LNCaP clone FGC (cell line): ENCODE measurements at places on chromosomes 7 and 10.

DNA sequence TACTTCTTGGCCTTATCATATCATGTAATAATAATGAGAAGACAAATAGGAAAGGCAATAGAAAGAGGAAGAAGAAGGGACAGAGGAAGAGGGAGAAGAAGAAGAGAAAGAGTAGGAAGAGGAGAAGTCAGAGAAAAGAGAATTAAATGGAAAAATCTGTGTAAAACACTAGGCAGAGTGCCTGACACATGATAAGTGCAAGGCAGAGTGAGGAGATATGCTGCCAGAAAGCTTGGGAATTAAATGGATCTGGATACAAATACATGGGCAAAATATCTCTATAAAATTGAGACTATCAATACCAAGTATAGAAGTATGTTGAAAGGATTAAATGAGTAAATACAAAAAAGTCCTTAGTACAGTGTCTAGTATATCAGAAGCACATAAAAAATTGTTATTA lies 124.8 kb downstream of the CACNA2D1 start:
- no peak for DNase-seq

DNA sequence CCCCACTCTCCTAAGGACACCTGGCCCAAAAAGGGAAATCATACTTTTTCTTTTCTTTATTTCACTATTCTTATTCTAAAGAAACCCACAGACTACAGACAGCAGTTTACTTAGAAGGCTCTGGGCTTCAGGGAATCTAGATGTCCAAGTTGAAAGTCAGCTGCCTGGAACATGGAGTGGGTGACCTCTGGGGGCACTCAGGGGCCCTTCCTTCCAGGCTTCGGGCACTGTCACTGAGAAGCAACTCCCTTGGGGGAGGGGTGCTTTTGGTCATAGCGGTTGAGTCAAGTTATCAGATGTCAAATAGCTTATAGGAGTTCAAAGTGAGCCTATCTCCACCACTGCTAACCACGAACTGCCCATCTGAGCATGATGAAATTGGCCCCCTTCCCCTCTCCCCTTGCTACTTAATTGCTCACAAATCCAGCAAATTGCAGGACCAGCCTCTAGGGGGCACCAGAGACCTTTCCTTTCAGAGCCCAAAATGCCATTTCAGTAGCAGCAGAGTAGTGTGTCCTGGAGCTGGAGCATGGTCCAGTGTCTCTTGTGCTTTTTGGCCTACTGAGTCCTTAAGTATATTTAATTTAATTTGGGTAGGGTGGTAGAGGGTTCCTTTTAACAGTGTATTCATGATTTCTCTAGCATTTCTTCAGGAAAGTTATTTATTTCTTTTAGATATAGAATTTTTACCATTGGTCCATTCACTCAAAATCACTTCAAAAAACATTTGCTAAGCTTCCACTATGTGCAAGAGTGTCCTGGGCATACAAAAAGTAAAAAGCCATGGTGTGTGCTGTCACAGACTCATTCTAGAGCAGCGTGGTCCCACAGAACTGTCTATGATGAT lies 463.8 kb downstream of the KCNMA1 start:
- peak; percentile 55 for DNase-seq

DNA sequence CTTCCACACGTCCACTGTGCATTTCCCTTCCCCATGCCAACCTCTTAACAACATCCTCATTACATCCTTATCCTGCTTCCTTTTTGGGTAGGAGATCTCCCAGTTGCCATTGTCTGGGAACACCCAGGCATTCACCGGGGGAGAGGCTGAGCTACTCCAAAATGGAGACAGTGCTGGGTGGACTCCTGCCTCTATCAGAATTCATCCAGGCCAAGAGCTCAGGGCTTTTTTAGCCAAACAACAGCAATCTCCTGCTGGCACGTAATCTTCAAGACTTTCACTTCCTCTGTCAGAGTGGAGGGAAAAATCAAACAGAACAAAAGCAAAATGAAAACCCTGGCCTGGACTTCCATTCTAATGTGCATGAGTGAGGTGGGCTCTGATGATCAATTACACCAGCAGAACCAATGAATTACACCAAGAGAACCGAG lies 245.0 kb downstream of the PRPF18 start:
- no peak for DNase-seq

- no peak for DNase-seq
These were observed 327.3 kb downstream of the HTR7 start for GRCh38 chr10:90530521-90530920.

DNA sequence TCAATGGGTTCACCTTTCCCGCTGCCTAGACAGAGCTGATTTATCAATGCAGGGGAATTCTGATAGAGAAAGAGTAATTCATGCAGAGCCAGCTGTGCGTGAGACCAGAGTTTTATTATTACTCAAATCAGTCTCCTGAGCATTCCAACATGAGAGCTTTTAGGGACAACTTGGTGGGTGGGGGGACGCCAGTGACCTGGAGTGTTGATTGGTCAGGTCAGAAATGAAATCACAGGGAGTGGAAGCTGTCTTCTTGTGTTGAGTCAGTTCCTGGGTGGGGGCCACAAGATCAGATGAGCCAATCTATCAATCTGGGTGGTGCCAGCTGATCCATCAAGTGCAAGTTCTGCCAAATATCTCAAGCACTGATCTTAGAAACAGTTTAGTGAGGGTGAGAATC lies 99.0 kb upstream of the CAV2 start:
- DNase-seq, result no peak

DNA sequence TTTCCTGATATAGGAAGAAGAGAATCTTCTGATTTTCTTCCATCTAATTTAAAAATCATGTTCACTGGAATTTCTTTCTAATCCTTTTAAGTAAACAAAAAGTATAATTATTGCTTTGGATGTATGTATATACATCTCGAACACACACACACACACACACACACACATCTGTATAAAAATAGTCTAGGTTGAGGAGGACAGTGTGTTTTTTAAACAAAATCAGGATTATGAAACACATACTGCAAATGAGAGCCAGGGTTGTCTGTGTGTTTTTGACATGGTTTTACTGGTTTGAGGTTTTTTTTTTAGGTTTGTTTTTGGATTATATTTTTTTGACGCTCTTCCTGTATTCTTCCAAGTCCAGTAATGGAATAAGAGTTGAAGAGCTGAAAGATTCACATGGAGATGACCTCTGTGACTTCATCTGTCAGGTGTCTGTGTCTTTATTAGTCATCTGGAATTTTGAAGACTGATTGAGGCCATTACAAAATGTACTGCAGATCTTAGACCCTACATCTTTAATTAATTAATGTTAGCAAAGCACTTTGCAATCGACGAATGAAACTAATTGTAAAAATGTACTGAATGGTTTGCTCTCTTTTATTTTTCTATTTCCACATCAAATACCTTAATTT lies 237.1 kb downstream of the SUGCT start:
- DNase-seq, result no peak
